Activated T-cell treated with anti-CD3 and anti-CD28 coated beads for 1 hour (primary cell): ENCODE measurements at places on chromosomes 6 and 20.

- DNase-seq, result no peak
Measured at GRCh38 chr6:82786248-82786647, 279.4 kb downstream of the UBE3D start.

DNA sequence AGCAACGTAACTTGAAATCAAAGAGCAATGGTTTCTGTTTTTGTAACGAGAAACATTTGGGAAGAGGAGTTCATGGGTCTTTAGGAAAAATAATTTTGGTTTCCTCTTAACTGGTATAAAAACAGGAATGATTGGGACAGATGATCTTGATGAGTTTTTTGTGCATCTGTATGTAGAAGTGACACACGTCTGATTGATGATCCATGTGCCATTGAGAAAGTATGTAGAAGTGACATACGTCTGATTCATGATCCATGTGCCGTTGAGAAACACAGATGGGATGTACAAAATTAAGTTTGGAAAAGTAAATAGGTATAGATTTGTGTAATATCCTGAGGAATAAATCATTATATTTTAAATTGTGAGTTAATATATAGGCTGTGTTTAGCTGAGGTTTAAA lies 2.1 kb downstream of the KIAA1586 start:
- DNase-seq, result no peak

DNA sequence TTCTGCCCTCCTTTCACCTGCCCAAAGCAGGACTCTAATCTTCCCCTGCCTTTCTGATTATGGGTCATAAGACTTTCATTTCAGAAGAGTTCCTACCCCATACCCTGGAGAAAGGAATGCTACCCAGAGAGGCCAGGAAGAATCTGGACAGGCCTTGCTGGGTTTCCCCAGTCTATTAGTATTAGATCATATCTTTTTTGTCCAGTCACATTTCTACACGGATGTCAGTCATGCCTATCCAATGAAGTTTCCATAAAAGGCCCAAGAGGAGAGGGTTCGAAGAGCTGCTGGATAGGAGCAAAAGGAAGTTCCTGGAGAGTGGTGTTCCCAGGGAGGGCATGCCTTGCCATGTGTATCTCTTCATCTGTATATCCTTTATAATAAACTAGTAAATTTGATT lies 3.2 kb downstream of the POLH start:
- no peak for DNase-seq

GRCh38 chr6:9112544-9112943 lies 677.2 kb upstream of the SLC35B3 start:
- no peak for DNase-seq

GRCh38 chr20:25014816-25015215 lies 22.3 kb upstream of the APMAP start:
- no peak for DNase-seq

DNA sequence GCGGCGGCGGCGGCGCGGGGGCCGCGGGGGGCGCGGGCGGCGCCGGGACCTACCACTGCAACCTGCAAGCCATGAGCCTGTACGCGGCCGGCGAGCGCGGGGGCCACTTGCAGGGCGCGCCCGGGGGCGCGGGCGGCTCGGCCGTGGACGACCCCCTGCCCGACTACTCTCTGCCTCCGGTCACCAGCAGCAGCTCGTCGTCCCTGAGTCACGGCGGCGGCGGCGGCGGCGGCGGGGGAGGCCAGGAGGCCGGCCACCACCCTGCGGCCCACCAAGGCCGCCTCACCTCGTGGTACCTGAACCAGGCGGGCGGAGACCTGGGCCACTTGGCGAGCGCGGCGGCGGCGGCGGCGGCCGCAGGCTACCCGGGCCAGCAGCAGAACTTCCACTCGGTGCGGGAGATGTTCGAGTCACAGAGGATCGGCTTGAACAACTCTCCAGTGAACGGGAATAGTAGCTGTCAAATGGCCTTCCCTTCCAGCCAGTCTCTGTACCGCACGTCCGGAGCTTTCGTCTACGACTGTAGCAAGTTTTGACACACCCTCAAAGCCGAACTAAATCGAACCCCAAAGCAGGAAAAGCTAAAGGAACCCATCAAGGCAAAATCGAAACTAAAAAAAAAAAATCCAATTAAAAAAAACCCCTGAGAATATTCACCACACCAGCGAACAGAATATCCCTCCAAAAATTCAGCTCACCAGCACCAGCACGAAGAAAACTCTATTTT lies 2.0 kb downstream of the FOXC1 start:
- no peak for DNase-seq

DNA sequence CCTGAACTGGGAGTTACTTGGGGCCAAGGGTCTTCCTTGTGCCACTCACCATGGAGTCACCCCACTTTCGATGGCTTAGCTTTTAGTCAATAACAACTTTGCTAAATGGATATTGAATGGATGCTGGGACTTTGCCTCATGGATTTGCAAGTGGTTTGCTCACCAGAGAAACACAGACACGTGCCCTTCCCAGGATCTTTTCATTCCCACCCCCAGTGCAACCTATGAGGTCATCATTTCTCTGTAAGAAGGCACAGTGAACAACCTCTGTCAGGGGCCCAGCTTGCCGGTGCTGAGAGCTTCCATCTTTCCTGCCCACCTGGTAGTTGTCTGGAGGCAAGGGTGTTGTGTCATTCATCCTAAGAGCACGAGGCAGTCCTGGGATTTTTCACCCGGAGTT lies 256.8 kb upstream of the PMEPA1 start:
- DNase-seq, result no peak

- no peak for DNase-seq
Measured at GRCh38 chr6:163264662-163265035, 149.9 kb upstream of the QKI start.

DNA sequence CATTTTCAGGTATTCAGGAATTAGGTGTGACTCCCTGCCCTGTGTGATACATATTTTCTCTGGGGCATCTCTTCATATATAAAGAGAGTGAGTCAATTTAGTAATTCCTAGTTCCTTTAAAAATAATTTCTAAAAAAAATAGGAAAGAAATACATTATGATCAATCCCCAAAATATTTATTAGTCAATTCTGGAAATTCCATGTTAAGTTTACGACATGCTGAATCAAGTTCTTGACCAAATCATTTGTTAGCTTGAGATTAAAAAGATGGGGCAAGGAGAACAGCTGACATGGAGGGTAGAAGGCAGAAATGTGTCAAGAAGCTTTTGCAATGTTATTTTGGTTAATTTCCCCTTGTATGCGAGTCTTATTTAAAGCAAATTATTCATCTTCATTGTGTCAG lies 22.7 kb upstream of the PRDM1 start:
- no peak for DNase-seq

- DNase-seq, result no peak
Measured at GRCh38 chr20:22579711-22580697, 4.4 kb downstream of the FOXA2 start.

GRCh38 chr6:44327096-44327495 lies 13.9 kb upstream of the AARS2 start:
- DNase-seq, result no peak

- no peak for DNase-seq
Measured at GRCh38 chr6:70309243-70309642, 6.4 kb upstream of the COL9A1 start.

- no peak for DNase-seq
Measured at GRCh38 chr20:37764333-37764935, 70.6 kb downstream of the CTNNBL1 start.

DNA sequence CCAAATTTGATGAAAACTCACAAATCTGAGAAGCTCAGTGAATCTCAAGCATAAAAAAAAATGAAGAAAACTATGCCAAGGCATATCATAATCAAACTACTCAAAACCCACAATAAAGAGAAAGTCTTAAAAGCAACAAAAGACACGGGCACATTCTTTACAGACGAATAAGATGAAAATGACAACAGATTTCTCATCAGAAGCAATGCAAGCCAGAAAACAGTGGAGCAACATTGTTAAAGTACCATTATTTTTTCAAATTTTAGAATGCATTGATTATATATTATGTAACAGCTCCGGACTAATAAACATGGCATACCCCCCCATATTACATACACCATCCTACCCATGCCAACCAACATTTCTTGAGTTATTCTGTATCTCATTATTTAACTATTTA lies 55.3 kb upstream of the INSM1 start:
- no peak for DNase-seq

DNA sequence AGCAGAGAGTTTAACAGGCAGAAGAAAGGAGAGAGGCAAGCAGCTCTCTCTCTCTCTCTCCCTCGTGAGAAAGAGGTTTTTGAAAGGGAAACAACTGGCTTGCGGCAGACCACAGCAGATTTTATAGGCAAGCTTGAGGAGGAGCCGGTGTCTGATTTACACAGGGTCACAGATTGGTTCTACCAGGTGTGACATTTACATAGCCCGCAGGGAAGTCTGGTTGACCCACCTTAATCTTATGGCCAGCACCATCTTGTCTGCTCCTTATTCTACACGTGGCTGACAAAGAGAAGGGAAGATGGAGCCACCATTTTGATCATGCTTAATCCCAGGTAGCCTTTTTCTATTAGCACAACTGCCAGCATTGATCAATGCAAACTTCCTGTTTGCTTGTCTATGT lies 65.4 kb downstream of the OR2J2 start:
- no peak for DNase-seq

DNA sequence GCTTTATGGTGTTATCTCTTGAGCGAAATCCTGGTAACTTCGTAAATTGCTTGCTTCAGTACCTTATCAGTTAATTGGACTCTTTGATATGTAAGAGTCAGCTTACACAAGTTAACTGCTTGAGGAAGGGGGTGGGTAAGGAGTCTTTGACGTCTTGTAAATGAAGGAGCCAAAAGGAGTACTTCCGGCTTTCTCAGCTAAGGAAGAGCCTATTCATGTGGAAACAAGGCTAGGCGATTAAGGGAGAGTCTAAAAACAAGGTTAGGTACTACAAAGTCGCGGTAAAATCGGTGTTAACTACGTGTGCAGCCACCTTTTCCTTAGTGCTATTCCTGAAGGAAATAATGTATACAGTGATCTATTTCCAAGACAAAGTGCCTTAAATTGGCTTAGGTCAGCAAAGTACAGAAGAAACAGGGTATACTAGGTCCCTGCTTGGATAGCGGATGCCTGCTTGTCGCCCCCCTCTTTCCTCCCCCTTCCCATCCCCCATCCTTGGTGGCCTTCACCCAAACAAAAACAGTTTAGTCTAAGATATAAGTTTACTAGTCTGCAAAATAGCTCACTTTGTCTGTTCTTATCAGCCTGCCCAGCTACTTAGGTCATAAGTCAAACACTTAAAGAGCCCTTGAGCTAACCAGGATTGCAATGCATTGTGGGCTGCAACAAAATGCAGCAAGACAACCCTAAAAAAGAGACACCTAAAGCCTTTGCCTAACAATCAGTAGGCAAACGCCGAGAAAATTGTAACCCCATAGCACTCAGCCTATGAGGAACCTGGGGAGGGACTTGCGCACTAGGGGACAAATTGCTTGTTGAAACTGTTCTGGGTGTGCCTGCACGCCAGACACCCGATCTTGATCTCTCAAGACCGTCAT lies 147.3 kb downstream of the TRIM27 start:
- DNase-seq, result no peak

DNA sequence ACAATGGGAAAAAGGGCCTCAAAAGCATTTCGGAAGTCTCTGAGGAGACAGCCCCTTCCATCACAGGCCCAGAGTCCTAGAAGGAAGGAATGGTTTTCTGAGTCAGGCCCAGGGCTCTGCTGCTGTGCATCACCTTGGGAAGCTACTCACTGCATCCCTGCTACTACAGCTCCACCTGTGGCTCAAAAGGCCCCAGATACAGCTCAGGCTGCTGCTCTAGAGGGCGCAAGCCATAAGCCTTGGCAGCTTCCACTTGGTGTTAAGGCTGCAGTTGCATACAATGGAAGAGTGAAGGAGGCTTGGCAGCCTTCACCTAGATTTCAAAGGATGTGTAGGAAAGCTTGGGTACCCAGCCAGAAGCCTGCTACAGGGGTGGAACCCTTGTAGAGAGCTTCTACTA lies 54.8 kb downstream of the MEI4 start:
- no peak for DNase-seq

DNA sequence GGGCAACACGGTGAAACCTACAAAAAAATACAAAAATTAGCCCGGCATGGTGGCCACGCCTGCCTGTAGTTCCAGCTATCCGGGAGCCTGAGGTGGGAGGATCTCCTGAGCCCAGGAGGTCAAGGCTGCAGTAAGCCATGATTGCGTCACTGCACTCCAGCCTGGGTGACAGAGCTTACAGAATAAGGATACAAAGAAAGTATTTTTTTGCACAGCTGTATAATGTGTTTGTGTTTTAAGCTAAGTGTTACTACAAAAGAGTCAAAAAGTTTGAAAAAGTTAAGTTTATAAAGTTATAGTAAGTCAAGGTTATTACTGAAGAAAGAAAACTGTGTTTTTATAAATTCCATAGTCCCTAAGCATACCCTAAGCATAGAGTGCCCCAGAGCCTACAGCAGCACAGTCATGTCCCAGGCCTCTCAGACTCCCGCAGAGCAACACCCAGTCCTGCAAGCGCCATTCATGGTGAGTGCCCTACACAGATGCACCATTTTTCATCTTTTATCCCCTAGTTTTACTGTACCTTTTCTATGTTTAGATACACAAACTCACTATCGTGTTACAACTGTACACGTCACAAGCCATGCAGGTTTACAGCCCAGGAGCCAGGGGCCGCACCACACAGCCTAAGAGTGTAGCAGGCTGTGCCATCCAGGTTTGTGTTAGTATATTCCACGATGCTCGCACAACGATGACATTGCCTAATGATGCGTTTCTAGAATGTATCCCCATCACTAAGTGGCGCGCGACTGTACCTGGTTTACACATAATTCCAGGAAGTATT lies 22.4 kb downstream of the TAF4 start:
- DNase-seq, result no peak

GRCh38 chr6:158897236-158897635 lies 78.1 kb upstream of the EZR start:
- DNase-seq, result no peak

- no peak for DNase-seq
Measured at GRCh38 chr6:89542866-89543265, 95.7 kb downstream of the LYRM2 start.

DNA sequence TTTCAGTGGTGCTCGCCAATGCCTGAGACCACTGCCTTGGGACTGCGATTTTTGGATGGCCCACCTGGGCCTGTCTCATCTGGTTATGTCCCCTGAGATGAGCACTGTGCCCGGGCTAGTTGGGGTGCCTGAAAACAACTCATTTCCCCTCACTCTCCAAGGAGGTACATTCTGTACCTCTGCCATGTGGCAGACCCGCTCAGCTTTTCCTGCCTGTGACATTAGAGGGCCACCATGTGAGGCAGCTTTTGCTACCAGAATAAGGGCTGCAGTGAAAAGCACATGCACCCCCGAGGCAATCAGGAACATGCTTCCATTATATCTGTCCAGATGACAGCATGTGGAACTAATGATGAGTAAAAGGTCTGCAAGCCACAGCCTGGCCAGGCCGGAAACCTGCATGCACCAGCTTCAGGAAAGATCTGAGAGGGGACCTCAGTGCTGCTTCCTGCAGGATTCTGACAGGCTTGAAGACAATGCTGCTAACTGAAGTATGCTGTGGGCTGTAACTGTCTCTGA lies 11.3 kb upstream of the SRSF6 start:
- no peak for DNase-seq

- DNase-seq, result no peak
Measured at GRCh38 chr6:21067521-21067920, 526.0 kb upstream of the SOX4 start.
